ENCODE measurements at places on chromosomes 7 and 10. TPM values are rescaled to one million over a fixed set of nuclear protein-coding genes. Genes with fewer than 3 reads are reported as not detected.

Gene ZNF277
- polyA plus RNA-seq: 33.3 TPM

Gene EBLN1
- polyA plus RNA-seq: not detected

Gene NYAP1
- polyA plus RNA-seq: 3.2 TPM

Gene SNX13
- 45.6 TPM for polyA plus RNA-seq

Gene OPN4
- polyA plus RNA-seq: not detected

Gene WNT8B
- polyA plus RNA-seq: 0.69 TPM

Gene CYP2C18
- 0.33 TPM for polyA plus RNA-seq

Gene RBM48
- 16.0 TPM for polyA plus RNA-seq

Gene ASAH2
- polyA plus RNA-seq: 2.7 TPM

Gene AKR1C1
- 15.7 TPM for polyA plus RNA-seq

Gene DRGX
- 0.09 TPM for polyA plus RNA-seq

Gene GPR85
- polyA plus RNA-seq: 0.81 TPM

Gene CAV2
- polyA plus RNA-seq: 25.8 TPM

Gene CYP2C19
- 0.30 TPM for polyA plus RNA-seq

Gene ADIRF
- polyA plus RNA-seq: 19.0 TPM

Gene NME8
- polyA plus RNA-seq: 0.11 TPM

Gene MACROH2A2
- 77.3 TPM for polyA plus RNA-seq

Gene MYL10
- polyA plus RNA-seq: 0.21 TPM

Gene RBM20
- polyA plus RNA-seq: 8.1 TPM

Gene SHTN1
- polyA plus RNA-seq: 21.7 TPM

Gene CRTAC1
- 43.8 TPM for polyA plus RNA-seq

Gene C7orf57
- polyA plus RNA-seq: 0.64 TPM

Gene PCLO
- 9.7 TPM for polyA plus RNA-seq

Gene ANKRD61
- polyA plus RNA-seq: 2.8 TPM

Gene PI4K2A
- 20.7 TPM for polyA plus RNA-seq

Gene SPDYE18
- 0.58 TPM for polyA plus RNA-seq

Gene MSS51
- 4.6 TPM for polyA plus RNA-seq

Gene ENO4
- 4.8 TPM for polyA plus RNA-seq

Gene ANLN
- 24.2 TPM for polyA plus RNA-seq

Gene MLXIPL
- polyA plus RNA-seq: 5.5 TPM

Gene SERPINE1
- 1.2 TPM for polyA plus RNA-seq

Gene CYP3A4
- 0.36 TPM for polyA plus RNA-seq

Gene CTAGE4
- polyA plus RNA-seq: 10.5 TPM

Gene ELMO1
- 11.1 TPM for polyA plus RNA-seq

Gene STEAP2
- 18.9 TPM for polyA plus RNA-seq

Gene ZNF800
- 22.1 TPM for polyA plus RNA-seq
